ENCODE measurements at places on chromosomes 13 and 19.

DNA sequence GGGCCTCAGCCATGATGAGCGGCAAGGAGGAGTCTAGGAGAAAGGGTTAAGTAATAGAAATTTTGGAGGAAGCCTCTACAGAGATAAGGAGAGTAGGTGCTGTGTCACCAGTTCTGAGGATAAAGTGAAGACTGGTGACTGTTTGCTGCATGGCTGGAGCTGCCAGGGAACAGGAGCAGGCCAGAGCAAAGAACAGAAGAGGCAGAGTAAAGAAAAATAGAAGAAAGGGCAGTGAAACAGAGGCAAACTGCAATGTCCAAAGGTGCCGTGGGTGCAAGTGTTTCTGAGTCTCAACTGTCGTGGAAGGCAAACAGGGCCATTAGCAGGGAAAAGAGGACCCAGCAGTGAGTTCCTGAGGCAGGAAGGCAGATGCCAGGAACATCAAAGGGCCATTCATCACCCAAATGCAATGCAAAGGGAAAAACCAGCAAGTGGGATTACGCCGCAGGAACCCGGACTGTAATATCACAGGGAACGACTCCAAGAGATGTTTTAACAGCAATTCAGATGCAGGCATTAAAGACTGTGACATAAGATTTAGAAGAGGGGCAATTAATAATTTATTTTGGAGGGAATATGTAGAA, 318.3 kb downstream of the FOXO1 start:
- DNase-seq = no peak

GRCh38 chr13:44169018-44169911, 204.4 kb upstream of the SERP2 start:
- DNase-seq = no peak

GRCh38 chr13:38045278-38046048, 175.9 kb upstream of the TRPC4 start:
- DNase-seq = peak; percentile 24

GRCh38 chr13:109175666-109176065, 546.3 kb downstream of the MYO16 start:
- DNase-seq = no peak

- DNase-seq = no peak
Observed at GRCh38 chr13:100517728-100518127, 70.9 kb downstream of the GGACT start.

GRCh38 chr13:25378528-25378927, 6.8 kb downstream of the ATP8A2 start:
- DNase-seq = no peak

GRCh38 chr19:2529473-2529918, 53.6 kb downstream of the GADD45B start:
- no peak for DNase-seq

DNA sequence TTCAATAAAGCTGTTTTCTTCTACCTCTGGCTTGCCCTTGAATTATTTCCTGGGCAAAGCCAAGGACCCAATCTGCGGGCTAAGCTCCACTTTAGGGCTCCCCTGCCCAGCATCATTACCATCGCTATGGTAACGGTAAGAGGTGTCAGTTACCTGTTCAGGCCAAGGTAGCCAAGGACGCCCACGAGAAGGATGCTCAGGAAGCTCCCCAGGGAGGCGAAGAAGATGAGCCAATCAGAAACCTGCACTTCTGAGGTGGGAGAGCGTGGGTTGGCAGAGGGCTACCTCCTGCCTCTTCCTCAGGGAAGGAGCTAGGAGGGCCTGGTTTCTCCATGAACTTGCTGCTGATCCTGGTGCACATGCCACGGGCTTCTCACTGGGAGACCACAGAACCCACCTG, 24.7 kb downstream of the IL12RB1 start:
- DNase-seq = no peak

DNA sequence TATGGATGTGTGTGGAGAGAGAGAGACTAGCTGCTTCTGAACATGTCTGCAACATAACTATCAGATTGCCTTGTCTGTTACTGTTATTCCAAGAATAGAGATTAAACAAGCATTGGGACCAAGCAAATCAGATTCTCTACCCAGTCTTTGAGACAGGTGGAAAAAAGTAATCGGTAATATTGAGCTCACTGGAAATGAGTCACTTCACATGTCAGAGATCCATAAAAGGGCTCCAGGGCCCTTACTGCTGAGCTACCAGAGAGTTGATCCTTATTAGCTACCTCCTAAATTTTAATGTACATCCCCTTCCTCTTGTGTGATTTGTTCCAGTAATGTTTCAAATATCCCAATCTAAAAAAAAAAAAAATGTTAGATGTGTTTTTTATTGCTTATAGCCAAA, 2118.0 kb downstream of the PCDH9 start:
- DNase-seq = no peak

DNA sequence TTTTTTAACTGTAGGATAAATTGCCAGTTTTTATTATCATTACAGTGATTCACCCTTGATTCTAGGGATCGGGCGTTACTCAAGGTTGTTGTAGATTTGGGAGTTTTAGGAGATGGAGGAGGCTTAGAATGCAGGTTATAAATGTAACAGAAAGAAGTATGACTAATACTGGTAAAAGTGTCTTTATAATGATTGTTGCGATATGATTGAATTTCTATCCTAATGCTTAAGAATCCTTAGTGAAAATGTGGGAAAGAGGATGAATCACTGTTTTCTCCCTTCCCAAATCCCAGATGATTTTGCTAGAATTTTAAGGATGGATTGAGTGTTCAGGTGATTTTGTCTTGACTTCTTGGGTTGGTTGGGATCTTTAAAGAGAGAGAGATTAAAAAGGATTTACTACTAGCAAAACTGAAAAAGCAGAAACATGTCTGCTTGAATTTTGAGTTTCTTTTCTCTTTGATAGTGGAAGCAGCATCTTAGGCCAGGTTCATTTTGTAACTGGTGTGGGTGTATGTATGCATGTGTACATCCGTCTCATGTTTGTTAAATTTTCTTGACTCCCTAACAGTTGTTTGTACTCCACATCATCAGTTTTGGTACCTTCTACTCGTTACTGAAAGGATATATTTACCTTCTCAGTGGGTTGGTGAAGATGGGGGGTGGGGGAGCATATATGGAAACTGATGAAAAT, 25.9 kb downstream of the ARHGAP35 start:
- no peak for DNase-seq

DNA sequence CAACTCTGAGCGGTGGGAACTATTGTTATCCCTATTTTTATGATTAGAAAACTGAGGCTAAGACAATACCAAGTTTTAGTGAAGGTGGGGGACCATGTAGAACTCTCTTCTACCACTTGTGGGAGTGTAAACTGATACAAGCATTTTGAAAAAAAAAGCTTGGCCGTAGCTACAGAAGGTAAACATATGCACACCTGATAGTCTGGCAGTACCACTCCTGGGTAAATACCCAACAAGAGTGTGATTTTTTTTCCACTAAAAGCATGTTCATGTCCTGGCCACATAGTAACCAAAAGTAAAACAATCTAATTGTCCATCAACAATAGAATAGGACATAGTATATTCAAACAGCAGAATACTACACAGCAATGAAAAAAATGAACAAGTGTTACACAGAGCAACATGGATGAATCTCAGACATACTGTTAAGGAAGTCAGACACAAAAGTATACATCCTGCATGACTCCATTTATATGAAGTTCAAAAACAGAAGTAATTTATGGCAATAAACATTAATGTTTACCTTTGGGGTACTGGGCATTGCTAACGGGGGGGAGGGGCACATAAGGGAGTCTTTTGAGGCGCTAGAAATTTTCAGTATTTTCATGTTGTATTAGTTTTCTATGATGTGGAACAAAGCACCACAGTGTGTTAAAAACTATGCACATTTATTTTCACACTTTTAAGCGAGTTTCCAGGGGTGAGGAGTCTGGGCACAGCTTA, 6.4 kb upstream of the SPATA13 start:
- no peak for DNase-seq

- no peak for DNase-seq
Observed at GRCh38 chr13:102693776-102694175, 1.1 kb downstream of the METTL21C start.

All from Kasumi-1 (cell line).